ENCODE measurements at places on chromosomes 7 and 10.

DNA sequence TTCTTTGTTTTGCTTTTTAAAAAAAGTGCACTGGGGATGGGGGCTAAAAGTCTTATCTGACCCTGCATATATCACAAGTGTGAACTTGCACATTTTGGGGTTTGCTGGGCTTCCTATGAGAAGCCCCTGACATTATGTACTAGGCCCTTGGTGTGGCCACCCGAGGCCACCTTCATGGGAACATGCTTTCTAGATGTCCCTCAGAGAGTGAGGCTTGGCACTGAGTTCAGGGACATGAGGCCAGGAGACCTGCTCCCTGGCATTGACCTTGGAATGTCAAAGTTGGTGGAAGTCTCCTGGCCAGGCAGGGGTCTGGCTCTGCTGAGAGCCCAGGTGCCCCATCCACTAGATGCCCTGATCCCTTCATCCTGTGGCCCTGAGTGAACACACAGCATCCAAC lies 536.2 kb downstream of the TCERG1L start:
- no peak for DNase-seq

GRCh38 chr10:33288127-33288526 lies 46.3 kb downstream of the NRP1 start:
- no peak for DNase-seq

DNA sequence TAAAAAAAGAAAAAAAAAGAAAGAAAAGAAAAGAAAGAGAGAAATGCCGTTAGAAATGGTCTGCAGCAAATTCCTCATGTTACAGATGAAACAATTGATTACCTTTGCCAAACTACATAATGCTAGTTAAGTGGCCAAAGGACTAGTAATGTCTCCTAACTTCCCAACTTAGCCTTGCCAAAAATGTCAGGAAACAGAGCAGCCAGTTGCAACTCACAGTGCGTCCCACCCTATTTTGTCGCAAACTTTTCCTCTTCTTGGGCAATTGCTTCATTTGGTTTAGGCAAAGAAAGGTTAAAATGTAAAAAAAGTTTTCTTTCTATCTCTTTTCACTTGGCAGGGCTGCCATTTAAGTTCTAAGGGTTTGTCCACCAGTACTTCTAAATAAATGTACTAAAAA lies 53.1 kb downstream of the APBB1IP start:
- DNase-seq = no peak

GRCh38 chr10:11529276-11529903 lies 82.1 kb downstream of the USP6NL start:
- no peak for DNase-seq

GRCh38 chr7:157674027-157674714 lies 337.4 kb downstream of the DNAJB6 start:
- DNase-seq = no peak

All from activated CD4-positive, CD25-positive, alpha-beta regulatory T cell (primary cell).